ENCODE measurements at places on chromosomes 4 and X. TPM values are rescaled to one million over a fixed set of nuclear protein-coding genes. Genes with fewer than 3 reads are reported as not detected.

DNA sequence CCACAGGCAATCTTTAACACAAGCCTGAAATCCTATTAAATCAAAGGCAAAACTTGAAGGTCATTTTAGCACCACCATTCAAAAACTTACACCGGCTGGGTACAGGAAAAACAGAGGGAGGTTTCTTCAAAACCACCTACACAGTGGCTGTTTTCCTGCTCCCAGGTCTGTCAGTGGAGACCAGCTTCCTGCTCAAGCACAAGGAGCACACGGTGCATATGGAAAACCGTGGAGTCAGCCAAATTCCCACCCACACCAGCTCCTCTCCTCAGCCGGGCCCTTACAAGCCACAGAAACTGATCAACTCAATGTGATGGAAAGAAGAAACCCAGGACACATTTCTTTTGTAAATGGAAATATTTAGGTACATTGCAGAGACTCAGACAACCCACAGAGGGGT lies 14.3 kb upstream of the FAM241A start:
- no peak for DNase-seq

- no peak for DNase-seq
Observed at GRCh38 chr4:94435874-94436273, 15.9 kb upstream of the PDLIM5 start.

- DNase-seq, result no peak
Observed at GRCh38 chr4:177803151-177803550, 360.9 kb upstream of the AGA start.

GRCh38 chr4:152197211-152197610 lies 338.7 kb downstream of the FBXW7 start:
- no peak for DNase-seq

DNA sequence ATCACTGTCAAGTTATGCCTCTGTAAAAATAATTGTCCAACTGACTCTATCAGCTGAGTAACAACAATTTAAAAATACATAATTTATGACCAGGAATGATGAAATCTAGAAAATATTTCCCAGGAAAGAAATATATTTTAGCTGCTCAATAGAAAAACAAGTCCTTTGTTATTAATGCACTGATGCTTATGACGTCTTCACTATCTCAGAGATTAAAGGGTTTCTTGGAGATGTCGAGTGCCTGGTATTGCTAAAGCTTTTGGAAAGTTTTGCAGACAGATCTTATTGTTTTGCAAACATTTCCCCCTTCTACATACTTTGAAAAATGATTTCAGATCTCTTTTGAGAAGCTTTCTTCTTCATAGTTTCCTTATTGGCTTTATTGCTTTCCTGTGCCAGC lies 154.6 kb upstream of the RPS6KA3 start:
- no peak for DNase-seq

- DNase-seq, result no peak
Observed at GRCh38 chr4:182250446-182250845, 7.2 kb downstream of the TENM3 start.

DNA sequence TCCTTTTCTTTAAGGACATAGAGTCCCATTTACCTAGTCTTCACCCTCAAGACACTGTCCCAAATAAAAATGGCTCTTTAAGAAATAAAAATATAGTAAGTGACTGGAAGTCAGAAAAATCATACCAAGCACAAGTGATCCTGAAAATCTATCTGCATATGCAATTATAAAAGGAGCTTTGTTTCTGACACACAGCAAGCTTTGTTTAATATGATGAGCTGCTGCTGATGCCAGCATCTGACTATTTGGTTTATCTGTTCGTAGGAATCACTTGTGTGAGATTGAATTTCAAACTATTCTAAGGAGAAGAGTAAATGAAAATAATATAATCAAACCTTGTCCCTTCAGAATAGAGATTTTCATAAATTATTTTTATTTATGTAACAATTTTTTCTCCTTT lies 332.4 kb downstream of the PCDH7 start:
- no peak for DNase-seq

DNA sequence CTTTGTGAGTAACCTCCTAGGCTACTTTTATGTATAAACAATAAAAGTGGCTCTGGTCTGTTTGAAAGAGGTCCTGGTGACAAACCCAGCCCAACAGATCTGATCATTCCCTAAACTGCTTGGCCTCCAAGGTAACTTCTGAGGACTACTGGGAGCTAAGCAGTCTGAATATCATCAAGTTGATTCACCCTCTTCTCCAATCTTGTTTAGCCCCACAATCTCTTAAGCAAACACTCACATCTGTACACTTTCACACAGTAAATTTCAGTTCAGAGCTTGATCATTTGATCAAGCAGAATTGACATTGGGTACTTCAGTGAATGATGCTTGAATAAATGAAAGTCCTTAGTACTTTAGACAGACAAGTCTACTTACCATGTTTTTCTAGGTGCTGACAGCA lies 74.7 kb downstream of the HCCS start:
- DNase-seq, result no peak

GRCh38 chr4:110361921-110362320 lies 114.0 kb upstream of the ENPEP start:
- DNase-seq, result no peak

Gene CT45A3
- total RNA-seq, result not detected

Gene SHISA3
- 1.8 TPM for total RNA-seq

Gene SLC10A4
- 0.19 TPM for total RNA-seq

Gene MAD2L1
- 2.0 TPM for total RNA-seq

Gene PABPC5
- 1.5 TPM for total RNA-seq

Gene TMEM156
- not detected for total RNA-seq

Gene FGA
- total RNA-seq, result not detected
